ENCODE measurements at places on chromosomes 11 and 22.

- no peak for DNase-seq
These were observed 13.7 kb downstream of the CYP2D6 start for GRCh38 chr22:42116848-42117424.

DNA sequence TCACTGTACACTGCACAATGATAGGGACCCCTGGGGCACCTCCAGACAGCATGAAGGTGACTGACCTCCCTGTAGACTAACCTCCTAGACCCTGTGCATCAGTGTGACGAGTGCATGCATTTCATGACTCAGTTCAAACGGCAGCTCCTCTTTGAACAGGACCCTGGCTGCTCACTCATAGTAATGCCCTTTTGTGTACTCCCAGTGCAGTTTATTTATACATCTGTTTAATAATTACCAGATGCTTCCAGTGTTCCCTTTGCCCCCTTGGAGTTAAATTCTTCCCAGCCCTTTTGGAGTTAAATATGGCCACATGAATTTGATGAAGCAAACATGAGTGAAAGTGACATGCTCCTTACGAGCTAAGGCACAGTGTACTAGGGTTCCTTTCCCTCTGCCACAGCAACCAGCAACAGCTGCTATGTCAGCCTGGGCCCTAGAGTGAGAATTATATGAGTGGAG, 72.4 kb downstream of the PANX1 start:
- peak; percentile 90 for DNase-seq

DNA sequence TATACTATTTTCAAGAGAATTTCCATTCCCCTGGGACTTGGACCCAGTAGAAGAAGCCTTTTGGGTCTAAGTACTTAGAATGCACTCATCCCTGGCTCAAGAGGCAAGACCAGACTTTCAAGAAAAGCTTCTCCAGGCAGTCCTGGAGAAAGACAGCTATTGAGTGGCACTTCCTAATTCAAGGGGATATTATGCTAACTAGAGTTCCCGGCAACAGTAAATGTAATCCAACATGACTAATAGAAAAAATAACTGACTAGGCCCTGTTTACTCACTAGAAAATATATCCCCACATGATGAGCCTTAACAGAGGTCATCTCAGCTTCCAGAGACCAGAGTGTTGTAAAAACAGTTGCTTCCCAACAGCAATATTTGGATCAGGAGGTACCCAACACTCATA, 47.2 kb upstream of the AKIP1 start:
- DNase-seq, result peak; percentile 85

GRCh38 chr11:63767565-63768236, 874 bp downstream of the ZFTA start:
- DNase-seq, result peak; percentile 87

DNA sequence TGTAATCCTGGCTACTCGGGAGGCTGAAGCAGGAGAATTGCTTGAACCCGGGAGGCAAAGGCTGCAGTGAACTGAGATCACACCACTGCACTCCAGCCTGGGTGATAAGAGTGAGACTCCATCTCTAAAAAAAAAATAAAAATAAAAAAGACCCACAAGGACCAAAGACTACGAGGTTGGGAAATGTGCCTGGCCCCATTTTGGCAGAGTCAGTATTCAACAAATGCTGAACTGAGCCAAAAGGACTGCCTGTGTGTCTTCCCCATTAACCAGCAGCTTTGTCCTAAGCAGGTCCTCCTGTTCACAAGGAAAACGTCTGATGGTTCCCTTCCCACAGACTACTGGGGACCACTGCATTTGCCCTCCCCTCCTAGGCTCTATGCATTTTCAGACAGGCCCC, 27.6 kb downstream of the ADORA2A start:
- no peak for DNase-seq

DNA sequence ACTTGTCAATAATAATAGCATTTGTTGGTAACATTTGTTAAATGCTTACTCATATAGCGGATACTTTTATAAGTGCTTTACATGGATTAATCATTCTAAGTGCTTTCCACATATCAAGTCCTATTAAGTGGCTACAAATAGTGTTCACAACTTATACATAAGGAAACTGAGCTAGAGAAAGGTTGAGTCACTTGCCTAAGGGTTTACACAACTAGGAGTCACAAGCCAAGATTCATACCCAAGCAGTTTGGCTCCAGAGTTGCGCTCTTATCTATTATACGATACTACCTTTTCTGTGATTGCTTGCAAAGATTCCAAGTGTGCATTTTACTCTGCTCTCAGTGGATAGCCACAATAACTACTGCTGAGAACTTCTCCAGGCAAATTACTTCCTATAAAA, 215.9 kb upstream of the CCDC90B start:
- peak; percentile 28 for DNase-seq

GRCh38 chr11:2215561-2216399, 44.2 kb upstream of the TH start:
- DNase-seq, result no peak

GRCh38 chr22:28497188-28497587, 182.5 kb downstream of the TTC28 start:
- DNase-seq, result peak; percentile 13

DNA sequence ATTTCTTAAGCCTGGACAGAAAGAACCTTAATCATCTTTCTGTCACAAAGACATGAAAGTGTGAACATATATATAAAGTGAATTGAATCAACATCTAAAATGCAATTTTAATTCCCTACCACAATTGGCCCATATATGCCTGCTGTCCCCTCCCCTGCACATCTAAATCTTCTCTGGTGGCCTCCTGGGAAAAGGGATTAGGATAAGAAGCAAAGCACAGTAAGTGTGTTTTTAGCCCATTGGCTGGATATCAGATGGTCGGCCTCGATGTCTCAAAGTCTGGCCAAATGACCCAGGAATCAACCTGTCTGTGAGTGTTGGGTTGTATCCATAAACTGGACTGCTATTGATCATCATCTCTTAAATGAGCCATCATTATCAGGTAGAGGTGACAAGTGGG, 5.8 kb downstream of the MMP3 start:
- no peak for DNase-seq

DNA sequence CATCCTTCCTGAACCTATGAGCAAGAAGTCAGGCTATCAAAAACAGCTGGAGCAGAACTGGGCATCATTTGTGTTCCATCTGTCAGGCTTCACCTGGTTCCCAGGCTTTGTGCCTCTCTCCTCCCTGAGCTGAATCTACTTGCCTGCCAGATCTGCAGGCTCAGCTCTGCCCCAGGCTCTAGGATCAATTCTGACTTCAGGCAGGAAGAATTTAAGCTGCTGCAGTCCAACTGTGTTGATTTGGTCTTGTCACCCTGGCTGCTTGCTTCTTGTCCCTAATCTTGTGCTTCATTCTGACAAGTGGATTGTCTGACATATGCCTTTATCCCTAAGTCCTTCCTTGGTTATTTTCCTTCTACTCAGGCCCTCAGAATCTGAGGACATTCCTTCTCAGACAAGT, 31.6 kb upstream of the CADM1 start:
- DNase-seq, result no peak

Data from EH (cell line).